ENCODE measurements at places on chromosomes 1 and 21. TPM values are rescaled to one million over a fixed set of nuclear protein-coding genes. Genes with fewer than 3 reads are reported as not detected.

DNA sequence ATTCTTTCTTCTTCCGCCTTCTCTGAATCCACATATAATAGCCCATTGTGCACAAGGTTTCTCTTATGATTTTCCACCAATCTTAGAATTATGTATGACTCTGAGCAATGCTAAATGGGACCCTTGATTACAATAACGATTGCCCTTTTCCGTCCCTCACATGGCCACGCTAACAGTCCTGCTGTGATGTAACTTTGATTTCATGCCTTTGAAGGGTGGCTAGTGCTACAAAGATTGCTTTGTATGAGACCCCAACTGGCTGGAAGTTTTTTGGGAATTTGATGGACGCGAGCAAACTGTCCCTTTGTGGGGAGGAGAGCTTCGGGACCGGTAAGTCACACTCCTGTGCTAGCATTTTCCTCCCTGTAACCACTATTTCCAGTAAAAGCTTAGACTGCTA is 45.3 kb downstream of the PGM1 start:
- no peak for DNase-seq

DNA sequence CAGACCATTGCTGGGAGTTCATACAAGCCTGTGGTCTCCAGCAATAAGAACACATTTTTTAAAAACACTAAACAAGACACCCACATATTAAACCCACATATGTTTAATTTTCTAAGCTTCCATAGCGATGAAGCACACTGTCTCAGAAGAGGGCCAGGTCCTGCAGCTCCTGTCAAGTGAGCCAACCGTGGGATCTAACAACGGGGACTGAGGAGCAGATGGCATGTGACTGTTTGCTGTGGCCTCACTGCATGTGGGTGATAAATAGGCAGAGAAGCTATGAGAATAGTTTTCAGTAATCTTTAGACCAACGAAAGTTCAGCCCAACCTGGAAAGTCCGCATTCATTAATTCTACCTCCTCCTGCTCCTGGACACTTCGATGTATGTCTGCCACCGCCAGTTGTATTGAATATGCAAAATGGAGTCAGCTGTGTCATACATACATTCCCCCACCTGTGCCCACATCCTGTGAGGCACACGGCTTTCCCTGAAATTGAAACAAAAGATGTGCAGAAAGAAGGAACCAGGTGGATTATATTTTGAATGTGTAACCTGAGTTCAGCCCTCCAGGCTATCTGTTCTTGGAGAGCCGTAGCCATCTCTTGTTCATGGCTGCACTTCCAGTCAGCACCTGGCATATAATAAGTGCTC is 88.2 kb downstream of the MIS18A start:
- DNase-seq: no peak

- no peak for DNase-seq
Observed at GRCh38 chr1:178682886-178683285, 42.2 kb upstream of the RALGPS2 start.

The RAB42 gene
- total RNA-seq: 2.9 TPM

DNA sequence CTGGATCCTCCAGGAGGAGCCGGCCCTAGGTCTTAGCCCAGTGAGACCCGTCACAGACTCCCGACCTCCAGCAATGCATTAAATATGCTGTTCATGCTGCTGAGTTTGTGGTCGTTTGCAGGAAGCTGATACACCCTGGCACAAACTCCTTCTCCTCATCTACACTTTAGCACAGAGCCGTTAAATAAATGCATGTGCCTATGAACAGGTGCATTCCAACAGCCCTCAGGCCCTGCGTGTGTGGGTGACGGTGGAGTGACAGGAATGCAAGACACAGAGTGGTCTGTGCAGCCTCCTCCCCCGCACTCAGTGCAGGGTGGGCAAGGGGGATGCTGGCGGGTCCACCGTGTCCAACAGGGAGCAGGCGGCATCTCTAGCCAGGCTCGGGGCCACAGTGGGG is 106.6 kb upstream of the TMPRSS2 start:
- no peak for DNase-seq

DNA sequence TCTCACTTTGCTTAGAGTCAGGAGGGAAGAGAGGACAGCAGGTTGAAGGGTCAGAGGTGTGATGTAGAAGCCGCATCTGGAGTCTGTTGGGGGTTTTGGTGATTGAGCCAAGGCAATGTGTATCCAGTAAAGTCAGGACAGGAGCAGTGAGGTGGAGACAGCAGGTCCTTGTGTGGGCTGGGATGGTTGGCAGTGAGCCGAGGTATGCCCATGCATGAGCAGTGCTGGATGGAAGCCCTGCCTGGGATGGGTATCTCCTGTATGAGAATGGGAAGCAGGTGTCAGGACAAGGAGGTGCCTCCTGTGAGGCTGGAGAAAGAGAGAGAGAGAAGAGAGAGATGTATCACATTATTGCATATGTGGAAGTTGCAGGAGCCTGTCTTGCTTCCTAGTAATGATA is 90.0 kb downstream of the OBSCN start:
- DNase-seq: no peak

DNA sequence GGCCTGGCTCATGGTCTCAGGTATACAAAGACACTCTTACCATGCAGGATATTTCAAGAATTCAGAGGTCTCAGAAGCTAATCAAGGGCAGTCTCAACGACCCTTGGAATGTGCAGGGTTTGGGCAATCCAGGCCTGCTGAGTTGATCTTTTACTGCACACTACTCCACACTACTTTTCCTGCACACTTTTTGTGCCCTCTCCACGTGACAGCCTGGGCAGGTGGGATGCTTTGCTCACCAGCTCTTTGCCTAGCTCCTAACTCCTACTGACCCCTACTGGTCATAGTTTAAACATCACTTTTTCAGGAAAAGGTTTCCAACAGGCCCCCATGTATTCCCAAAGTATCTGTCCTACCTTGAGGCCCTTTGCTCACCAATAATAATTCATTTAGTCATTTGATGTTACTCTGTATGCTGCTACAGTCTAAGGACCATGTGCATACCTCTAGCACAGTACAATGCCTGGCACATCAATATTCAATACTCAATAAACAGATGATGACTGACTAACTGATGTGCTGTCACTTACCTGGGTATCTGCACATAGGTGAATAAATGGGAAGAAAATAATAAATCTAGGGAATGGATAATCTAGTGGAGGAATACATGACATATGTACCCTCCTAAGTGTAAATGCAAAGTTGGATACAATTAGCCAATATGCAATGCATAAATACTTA is 9.6 kb downstream of the DUSP23 start:
- DNase-seq: no peak

DNA sequence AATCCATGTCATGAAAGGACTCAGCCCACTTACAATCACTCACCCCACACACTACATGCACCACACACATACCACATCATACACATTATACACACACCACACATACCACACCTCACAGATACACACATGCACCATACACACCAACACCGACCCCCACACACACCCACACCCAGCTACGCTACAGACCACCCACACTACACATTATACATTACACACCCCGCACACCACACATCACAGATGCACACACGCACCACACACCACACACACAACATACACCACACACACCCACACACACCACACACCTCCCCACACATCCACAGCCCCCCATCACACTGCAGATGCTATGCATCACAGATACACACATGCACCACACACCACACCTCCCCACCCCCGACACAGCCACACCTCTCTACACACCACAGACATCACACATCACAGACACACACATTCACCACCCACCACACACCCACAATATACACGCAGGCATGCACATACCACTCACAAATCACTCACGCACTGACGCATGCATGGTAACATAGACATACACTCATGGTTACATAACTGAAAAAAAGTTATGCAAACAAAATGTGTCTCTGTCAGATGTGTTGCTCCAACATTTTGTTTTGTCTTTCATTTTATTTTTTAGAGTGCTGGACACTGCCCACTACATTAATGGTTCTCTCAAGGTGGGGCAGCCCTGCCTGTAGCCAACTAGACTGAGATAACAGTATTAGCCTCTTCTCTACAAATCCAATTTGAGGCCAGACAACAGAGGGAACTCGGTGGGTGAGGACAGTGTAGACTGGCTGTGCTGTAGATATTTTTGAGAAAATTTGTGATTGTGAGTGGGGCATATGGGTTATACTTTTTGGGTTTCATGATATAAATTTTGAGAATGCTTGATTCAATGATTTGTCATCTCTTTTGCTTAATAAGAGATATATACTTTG is 15.2 kb upstream of the PGBD2 start:
- no peak for DNase-seq

GRCh38 chr1:26287033-26287711 is 7.3 kb downstream of the SH3BGRL3 start:
- DNase-seq: no peak

- no peak for DNase-seq
Observed at GRCh38 chr1:225769687-225770086, 7.9 kb upstream of the SRP9 start.

DNA sequence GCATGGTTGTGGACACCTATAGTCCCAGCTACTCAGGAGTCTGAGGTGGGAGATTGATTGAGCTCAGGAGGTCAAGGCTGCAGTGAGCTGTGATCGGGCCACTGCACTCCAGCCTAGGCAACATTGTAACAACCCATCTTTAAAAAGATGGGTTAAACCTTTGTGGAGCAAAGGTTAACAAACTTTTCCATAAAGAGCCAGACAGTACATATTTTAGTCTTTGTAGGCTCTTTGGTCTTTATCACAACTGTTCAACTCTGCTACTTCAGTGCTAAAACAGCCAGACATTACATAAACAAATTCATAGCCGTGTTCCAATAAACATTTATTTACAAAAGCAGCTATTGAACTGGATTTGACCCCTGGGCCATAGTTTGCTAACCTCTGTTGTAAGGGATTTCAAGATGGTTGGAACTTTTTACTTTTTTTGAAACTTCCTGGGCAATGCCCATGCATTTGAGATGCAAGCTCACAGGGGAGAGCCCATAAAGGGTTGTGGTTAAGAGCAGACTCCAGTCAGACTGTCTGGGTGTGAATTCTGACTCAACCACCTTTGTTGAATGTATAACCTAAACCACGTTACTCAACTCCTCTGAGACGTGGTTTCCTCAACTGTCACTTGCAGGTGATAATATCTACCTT is 10.8 kb downstream of the INAVA start:
- DNase-seq: no peak

DNA sequence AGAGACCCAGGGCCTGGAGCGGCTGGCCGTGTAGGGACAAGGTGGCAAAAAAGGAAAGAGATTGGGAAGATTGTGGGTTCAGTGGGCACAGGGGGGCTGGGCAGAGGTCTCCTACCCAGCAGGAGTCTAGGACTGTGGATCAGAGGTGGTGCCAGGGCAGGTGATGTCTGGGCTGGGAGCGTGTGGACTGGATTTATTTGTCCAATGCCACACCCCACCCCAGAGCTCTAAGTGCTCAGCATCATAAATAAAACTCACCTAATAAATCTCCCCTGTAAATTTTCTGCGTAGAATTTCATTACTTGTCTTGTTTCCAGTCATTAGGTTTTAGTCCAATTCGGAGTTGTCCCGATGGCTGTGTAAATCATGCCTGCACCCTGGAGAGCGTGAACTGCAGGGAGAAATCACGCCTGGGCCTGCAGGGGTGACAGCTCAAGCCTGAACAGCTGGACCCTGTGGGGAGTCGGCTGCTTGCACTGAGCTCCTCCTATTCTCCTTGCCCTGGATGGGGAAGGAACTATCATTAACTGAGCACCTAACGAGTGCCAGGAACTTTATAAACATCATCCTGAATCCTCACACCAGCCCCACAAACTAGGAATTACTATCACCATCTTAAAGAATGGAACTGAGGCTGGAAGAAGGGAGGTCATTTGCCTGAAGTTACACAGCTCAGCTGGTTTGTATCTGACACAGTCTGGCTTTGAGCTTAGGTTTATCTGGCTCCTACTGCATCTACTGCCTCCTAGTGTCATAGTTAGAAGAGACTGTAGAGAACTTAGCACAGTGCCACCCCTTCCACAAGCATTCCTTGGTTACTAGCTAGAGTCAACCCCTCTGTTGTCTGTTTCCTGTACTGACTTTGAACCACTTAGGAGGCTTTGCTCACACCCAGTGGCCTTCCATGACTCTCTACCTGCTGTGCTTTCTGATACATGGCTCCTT is 25.0 kb upstream of the POU3F1 start:
- no peak for DNase-seq

The LAMC2 gene
- total RNA-seq: 6.7 TPM

DNA sequence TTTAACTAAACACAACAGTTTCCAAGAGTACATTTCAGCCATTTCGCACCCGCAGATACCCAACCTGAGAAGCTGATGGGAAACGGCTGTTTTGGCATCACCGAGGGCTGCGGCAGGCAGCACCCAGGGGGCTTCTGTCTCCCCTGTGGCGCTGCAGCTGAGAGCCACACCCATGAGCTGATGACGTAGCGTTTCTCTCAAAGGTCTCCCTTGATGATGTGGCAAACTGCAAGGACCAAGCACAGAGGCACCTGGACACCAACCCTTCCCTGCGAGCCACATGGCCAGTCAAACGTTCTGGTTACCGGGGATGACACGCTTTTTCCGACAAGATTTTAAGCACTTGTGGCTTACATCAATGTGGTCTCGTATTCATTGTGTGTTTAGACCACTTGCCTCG is 150.8 kb upstream of the ERG start:
- DNase-seq: no peak

- no peak for DNase-seq
Observed at GRCh38 chr21:27425172-27425571, 458.3 kb upstream of the ADAMTS5 start.

The BACE2 gene
- 86.4 TPM for total RNA-seq

- no peak for DNase-seq
Observed at GRCh38 chr1:60413091-60413490, 339.5 kb upstream of the C1orf87 start.

DNA sequence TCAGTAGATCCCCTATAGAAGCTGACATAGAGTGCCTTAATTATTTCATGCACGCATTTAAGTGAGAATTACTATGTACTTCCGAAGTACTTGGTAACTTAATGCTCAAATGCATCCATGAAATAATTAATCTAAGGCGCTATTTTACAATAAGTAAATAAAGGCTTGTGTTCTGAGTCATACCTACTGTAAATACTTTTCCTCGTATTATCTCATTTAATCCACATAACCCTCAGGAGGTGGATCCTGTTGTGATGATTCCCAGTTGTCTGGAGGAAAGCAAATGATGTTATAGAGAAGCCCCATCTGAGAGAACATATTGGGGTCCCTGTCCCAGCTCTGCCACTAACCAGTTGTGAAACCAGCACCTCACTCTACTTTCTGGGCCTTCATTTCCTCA is 16.4 kb downstream of the SUSD4 start:
- DNase-seq: no peak

GRCh38 chr1:70487459-70487815 is 76.4 kb downstream of the CTH start:
- DNase-seq: peak; percentile 14

GRCh38 chr1:27416387-27417111 is 24.1 kb downstream of the GPR3 start:
- no peak for DNase-seq

DNA sequence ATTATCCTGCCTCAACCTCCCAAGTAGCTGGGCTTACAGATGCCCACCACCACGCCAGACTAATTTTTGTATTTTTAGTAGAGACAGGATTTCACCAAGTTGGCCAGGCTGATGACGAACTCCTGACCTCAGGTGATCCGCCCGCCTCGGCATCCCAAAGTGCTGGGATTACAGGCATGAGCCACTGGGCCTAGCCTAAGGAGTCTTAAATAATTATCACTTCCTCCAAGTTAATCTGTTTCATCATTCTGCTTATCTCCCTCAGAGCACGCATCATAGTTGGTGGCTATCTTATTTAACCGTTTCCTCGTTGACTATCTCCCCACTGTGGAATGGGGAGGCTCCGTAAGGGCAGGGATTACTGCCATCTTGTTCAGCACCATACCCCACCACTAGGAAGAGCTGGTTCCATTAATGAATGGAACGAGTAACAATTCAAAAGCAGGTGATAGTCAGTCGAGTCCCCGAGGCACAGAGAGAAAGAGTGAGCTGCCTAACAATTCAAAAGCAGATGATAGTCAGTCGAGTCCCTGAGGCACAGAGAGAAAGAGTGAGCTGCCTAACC is 52.7 kb downstream of the GLUL start:
- DNase-seq: no peak

Data from body of pancreas (tissue), 4 donors.